Renal cortex interstitium (tissue), 15 donors: ENCODE measurements at places on chromosomes 1 and 21.

DNA sequence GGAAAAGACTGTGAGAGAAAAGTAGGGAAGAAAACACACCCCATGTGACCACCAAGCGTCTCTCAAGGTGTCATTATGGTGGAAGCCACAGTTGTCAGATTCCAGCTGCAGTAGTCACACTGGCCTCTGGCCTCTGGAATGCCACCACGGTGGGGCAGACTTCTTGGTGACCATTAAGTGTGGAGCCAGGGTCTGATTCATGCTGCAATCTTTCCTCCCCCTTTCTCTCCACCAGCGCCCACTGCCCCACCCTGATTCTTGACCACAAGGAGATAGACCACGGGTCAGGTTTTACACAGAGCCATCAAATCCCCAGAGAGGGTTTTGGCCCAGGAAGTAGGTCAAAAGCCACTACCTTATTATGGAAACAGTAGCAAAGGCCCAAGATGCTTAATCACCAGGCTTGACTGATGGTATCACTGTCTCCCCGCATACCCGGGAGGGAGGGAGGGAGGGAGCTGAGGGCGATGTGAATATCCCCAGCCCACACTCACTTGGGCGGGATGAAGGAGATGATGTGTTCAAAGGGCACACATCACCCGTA lies 52.7 kb upstream of the GRHL3 start:
- no peak for DNase-seq

GRCh38 chr1:88890791-88891317 lies 513 bp downstream of the GTF2B start:
- no peak for DNase-seq

DNA sequence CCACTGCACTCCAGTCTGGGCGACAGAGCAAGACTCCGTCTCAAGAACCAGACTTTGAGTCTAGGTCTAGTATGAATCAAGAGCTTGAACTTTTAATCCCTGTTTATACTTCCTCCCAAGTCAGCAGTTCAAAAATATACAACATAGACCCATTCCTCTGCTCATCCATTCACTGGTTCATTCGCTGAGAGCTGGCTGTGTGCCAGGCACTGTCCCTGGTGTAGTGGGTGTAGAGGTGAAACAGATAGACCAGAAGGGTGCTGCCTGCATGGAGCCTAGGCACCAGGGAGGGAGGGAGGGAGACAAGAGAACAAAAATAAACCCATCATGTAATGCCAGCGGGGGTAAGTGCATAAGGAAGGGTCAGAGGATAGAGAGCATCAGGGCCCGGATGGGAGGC lies 25.5 kb upstream of the SEC16B start:
- DNase-seq = no peak

- DNase-seq = no peak
These were observed 22.1 kb downstream of the RIPPLY3 start for GRCh38 chr21:37028570-37028969.

- no peak for DNase-seq
These were observed 4.9 kb downstream of the SH3BGRL3 start for GRCh38 chr1:26284597-26285347.
